ENCODE measurements at places on chromosomes 7 and 10.

- no peak for DNase-seq
Measured at GRCh38 chr10:62422068-62422590, 48.0 kb downstream of the ZNF365 start.

DNA sequence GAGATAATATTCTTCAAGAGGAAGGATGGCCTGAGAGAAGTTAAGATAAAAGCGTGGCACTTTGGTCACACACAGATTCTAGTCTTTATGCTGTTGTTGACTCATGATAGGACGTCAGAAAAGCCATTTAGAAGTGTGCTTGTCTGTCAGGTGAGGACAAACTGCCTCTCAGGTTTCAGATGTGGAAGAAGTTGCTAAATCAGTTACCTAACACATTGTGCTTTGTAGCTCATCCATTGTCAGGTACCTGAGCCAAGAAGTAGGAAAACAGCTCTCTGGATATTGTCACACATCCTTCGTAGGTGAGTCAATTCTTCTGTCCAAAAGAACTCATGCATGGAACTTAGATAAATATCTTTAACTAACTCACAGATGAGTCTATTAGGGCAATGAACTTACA is 49.5 kb upstream of the PHYHIPL start:
- DNase-seq: no peak

- no peak for DNase-seq
Measured at GRCh38 chr10:86708068-86708782, 39.9 kb downstream of the LDB3 start.

DNA sequence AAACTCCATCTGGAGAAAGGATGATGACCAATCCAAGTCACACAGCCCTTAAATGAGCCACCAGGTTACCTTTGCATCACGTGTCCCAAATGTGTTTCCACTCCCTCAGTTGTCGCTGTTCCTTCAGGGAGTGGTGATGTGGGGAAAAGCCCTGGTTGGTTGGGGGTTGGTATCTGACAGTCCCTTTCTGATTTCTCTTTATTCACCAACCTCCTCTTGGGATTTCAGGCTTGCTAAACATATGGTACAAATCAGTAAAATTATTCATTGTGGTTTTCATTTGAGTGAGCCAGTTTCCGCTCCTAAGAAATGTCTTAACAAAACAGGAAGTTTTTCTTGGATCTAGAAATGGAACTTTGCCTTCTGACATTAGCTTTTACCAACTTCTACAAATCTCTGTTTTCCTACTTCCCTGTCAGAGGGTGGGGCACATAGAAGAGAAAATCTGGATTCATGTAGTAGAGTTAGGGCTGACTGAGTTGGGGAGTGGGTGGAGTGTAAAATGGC is 40.0 kb upstream of the KMT2E start:
- DNase-seq: peak; percentile 4

- DNase-seq: no peak
Measured at GRCh38 chr7:50400114-50400513, 50.0 kb downstream of the FIGNL1 start.

GRCh38 chr10:59374916-59375315 is 12.6 kb upstream of the FAM13C start:
- DNase-seq: no peak

- DNase-seq: no peak
Measured at GRCh38 chr7:112882511-112882910, 92.3 kb upstream of the TMEM168 start.

GRCh38 chr7:129055294-129055816 is 444 bp upstream of the TNPO3 start:
- no peak for DNase-seq

DNA sequence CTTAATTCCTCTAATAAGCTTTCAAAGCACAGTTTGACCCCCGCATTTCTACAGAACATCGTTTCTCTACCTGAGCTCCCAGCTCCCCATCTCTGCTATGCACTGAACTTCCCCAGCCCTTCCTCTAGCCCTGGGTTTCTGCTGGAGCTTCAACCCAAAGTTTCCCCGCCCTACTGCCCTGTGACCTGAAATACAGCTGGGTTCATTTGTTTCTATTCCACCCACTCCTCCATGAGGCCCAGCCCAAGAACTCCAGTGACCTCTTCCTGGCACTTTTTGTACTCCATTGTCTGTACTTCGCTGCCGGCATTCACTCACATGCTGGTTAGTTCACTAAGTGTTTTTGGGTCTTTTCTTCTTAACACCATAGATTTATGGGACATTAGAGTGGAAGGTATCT is 35.8 kb downstream of the ADRB1 start:
- no peak for DNase-seq

DNA sequence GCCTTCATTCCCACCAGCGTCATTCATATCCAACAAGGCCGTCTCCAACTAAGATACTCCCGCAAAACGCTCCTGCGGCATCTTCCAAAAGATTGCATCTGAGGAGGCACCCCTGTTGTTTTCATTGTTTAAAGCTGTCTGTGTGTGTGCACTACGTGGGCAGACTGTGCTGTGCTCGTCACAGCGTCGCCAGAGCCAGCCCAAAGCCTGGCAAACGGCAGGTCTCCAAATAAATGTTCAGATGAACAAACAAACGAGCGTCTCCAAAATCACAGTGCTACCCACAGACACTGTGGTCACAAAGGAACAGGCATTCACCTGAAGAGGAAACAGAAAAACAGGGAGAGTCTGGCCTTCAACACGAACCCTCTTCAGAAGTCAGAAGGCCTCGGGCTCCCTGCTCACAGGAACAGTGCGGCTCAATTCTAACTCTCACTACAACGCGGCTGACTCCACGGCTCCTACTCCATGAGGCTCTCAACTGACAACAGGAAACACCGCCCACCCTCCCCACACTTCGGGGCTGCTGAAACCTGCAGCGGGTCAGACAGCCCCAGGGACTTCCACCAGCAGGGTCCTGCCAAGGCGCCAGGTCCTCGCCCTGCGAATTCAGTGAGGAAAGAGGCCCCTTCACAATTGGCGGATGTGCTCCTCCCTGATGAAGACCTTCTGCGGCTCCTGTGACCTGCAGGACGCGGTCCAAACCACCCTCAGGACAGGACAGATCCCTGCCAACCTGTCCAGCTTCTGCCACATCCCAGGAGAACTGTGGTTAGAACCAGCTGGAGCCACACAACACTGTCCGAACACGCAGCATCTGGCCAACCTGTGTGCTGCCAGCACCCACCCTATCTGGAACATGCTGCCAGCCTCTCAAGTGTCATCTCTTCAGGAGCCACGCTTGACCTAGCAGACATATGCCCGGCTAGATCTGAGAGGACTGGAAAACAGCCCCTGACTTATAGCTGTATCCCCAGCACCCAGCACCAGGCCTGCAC is 36.1 kb downstream of the MAD1L1 start:
- DNase-seq: no peak

DNA sequence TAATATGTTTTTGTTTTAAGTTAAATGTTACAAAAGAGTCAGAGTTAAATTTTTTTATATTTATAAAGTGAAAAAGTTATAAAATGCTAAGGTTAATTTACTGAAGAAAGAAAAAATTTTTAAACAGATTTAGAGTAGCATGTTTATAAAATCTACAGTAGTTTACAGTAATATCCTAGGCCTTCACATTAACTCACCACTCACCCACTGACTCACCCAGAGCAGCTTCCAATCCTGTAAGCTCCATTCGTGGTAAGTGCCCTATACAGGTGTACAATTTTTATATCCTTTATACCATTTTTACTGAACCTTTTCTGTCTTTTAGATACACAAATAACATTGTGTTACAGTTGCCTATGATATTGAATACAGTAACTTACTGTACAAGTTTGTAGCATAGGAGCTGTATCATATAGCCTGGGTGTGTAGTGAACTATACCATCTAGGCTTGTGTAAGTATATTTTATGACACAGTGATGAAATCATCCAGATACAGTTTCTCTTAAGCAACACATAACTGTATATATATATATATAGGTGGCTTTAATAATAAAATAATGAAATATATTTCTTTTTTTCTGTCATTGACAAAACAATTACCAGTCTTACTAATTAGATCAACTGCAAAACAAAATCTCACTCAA is 79.6 kb downstream of the PTEN start:
- no peak for DNase-seq

DNA sequence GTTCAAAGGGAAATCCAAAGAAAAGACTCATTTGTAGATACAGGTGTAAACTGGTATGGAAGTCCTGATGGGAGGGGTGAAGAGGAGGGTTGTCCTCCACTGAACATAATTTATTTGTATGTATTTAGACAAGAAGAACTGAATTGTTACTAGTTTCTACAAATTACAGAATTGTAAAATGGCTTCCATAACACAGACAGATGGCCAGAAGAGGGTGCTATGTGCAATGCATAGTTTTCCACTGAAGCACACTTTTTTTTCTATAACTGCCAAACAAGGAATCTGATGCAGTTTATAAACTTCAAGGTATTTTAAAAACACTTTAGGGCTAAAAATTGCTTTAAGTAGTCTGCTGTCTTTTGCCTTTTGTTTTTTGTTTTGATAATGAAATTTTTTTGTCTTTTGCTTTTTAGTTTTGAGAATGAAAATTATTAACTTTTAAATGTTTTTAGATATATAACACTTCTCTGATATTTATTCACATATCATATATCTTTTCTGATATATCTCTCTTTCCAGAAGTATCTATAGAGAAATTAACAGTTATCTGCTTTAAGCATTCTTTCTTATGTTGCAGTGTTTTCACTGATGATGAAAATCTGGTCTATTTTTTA is 58.5 kb downstream of the PHYHIPL start:
- no peak for DNase-seq

DNA sequence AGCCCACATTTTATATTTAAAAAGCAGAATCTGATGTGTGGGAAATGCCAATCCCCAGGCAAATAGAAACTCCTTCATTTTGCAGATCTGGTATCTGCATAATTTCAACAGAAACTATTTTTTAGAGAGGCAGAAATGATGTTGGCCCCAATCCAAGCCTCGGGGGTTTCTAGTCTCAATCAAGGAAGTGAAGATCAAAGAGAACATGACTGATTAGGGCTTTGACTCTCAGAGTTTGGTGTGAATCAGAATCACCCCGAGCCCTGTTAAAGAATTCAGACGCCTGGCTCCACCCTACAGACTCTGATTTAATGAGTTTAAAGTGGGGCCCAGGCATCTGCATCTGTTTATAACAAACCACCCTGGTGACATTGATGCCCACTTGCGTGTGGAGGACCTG is 36.7 kb upstream of the UBE2H start:
- DNase-seq: no peak

DNA sequence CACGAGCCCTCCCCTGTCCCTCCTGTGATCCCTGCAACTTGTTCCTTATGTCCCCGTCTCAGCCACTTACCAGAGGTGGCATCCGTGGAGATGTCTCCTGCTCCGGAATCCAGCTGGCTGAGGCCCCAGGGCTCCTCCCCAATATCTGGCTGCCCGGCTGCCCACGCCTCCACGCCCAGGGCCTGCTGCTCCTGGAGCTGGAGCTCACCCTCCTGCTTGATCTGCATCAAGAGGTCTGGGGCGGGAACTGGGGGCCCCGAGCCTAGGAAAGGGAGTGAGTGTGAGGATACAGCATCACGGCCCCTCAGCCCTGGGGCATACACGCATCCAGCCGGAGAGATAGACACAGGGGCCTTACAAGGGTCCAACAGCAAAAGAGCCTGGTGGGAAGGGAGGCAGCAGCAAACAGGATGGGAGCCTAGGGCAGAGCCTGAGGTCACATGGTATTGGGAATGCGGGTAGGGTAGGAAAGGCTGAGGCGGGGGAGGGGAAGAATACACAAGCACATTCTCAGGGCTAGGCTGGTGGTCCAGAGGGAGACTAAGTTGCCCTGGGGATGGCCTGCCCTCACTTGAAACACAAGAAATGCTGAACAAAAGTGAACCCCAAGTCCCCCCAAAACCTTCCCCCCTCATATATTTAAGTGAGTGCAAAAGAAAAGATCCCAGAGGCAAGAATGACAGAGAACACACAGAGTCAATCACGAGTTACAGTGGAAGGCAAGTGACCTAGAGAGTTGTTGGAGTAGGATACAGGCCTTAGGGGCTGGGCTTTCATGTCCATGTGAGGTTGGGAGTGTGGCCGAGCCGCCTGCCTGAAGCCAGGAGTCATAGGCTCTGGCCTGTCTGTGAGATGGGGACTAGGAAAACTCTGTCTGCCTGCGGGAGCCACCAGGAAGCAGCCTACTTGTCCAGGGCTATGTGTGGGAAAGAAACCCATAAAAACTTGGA is 16.9 kb upstream of the ZNF777 start:
- no peak for DNase-seq

DNA sequence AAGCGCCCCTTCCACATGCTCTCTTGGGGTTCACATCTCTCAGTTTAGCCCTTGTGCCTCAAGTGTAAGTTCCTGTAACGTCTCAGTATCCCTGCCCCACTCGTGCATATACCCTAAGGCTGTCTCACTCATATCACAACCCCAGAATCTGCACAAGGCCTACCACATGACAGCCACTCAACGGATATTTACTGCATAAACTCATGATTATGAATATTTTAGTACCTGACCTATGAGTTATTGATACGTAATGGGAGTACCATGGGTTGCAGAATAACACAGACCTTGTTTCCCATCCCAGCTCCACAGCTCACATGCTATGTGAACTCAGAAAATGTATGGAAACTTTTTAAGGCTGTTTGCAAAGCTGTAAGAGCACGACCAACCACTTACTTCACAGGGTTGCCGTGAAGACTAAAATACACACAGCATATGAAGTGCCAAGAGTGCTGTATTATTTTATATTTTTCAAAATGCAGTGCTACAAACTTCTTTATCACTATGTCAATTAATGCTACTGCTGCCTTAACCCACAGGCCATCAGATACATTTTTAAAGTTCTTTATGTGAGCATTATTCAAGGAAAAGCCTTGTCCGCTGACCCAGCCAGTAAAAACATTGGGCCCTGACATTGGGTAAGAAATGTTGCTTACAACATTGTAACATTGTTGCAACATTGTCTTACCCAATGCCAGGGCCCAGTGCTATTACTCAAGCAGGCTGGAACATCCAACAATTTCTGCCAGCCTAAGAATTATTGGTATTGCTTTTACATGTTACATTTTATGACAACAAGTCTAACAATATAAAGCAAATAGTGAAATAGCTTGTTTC is 97.2 kb downstream of the JAZF1 start:
- DNase-seq: no peak

DNA sequence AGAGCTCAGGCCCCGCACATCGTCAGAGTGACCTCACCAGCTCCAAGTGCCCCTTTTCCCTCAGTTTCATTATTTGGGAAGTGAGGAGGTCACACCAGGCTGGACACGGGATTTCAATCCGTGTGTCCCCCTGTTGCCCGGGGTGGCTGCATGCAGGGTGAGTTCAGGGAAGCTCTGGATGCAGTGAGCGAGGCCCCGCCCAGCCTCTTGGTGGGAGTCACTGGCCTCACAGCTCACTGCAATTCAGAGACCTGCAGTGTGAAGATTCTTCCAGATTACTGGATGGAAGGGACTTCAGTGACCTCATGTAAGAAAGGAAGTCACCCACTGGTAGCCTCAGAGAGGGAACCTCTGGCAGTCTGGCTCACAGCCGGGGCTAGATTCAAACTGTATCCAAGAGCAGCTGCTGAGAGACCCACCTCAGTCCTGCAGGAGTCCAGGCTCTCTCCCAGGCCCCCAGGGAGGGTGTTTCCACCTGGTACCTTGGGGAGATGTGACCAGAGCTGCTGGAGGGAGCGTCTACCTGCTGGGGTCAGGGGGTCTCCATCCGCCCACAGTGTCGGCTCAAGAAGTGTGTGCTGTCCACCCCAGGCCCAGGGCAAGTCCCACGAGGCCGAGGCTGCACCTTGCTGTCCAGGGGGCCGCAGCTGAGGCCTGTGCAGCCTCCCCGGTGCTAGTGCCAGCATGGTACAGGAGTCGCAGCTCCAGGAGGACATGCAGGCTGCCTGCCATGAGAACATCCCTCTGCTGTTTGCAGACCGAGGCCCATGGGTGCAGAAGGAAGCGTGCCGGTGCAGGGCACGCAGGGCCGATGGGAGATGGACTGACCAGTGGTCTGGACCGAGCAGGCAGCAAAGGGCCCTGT is 54.4 kb downstream of the MGMT start:
- no peak for DNase-seq

- DNase-seq: no peak
Measured at GRCh38 chr10:816091-816477, 115.4 kb downstream of the LARP4B start.

Measured in CD4-positive, alpha-beta T cell treated with Interferon gamma for 1 hour (primary cell).